ENCODE measurements at places on chromosomes 5 and 9.
A peak's percentile ranks its signal among the peaks of the same experiment; 100 is the strongest.

- no peak for DNase-seq
These were observed 519 bp downstream of the ZER1 start for GRCh38 chr9:128771094-128771721.

DNA sequence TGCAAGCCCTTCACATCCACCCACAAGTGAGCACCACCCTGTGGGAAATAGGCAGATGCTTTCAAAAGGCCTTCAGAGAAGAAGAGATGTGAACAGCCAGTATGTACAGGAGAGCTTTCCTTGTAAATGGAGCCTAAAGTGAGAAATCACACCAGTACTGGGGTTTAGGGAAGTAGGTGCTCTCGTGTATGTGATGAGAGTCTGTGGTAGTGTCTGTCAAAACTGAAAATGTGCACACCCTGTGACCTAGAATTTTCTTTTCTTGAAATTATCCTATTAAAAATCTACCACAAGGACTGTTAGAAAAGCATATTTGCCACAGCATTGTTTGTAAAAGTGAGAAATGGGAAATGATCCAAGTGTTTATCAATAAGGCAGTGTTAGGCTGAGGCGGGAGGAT lies 16.6 kb downstream of the OTULINL start:
- no peak for DNase-seq

DNA sequence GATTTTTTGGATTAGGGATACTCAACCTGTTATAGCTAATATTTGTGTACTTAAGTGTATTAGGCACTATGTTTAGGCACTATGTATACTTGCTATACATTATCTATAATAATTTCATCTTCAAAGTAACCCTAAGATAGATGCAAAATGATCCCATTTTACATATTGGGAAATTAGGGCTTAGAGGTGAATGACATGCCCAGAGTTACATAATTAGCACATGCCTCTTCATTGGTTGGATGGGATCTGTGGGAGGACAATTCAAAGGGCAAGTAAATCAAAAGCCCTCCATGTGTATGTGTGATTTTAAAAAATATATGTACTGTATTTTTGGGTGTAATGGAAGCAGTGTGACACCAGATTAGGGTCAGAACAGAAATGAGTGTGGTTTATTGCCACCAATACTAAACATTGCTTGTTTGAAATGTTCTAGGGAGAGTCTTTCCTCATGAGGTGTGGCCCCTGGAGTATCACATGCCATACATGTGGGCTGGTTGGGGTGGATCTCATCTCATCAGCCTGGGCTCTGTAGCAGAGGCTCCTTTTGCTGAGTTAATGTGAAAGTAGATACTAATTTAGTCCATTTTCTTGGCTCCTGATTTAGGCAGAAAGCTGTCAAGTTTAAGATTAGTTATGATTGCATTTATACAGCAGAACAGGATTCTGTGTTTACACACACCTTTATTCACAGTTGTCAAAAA lies 5.5 kb downstream of the C9orf85 start:
- DNase-seq: no peak

- DNase-seq: no peak
These were observed 285.1 kb downstream of the SH3GL2 start for GRCh38 chr9:17863924-17864323.

DNA sequence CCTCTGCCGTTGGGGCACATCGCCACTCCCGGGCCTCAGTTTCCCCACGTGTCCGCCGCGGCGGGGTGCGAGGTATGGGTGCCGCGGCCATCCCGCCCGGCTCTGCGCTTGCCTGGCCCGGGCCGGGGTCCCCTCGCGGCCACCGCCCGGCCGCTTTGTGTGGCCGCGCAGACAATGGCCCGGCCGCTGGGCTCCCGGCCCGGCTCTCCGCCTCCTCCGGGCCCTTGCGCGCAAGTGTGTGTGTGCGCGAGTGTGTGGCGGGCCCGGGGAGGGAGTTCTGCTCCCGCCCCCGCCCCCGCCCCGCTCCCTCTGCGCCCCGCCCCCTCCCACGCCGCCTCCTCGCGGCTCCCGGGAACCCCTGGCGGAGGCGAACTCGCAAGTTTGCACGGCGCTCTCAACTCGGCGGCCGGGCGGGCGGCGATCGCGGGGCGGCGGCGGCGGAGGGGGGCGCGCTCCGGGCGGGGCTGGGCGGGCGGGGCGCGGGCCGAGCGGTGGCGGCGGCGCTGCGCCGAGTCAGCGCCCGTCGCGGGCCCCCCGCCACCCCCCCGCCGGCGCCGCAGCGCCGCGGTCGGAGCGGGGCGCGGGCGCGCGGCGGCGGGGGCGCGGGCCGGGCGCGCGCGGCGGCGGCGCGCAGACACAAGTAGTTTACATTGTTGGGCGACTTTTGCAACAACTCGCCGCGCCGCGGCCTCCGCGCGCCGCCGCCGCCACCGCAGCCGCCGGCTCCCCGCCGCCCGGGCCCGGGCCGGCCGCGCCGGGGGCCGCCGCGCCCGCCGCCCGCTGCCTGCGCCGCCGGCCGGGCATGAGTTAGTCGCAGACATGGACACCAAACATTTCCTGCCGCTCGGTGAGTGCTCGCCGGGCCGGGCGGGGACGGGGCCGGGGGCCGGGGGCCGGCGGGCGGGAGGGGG lies at the start of gene RXRA:
Gene RXRA (plus strand): TSS at position 643 of the 911 bp plus-strand sequence. CDS start 177 bp downstream, at position 820.
- DNase-seq: peak; percentile 90

DNA sequence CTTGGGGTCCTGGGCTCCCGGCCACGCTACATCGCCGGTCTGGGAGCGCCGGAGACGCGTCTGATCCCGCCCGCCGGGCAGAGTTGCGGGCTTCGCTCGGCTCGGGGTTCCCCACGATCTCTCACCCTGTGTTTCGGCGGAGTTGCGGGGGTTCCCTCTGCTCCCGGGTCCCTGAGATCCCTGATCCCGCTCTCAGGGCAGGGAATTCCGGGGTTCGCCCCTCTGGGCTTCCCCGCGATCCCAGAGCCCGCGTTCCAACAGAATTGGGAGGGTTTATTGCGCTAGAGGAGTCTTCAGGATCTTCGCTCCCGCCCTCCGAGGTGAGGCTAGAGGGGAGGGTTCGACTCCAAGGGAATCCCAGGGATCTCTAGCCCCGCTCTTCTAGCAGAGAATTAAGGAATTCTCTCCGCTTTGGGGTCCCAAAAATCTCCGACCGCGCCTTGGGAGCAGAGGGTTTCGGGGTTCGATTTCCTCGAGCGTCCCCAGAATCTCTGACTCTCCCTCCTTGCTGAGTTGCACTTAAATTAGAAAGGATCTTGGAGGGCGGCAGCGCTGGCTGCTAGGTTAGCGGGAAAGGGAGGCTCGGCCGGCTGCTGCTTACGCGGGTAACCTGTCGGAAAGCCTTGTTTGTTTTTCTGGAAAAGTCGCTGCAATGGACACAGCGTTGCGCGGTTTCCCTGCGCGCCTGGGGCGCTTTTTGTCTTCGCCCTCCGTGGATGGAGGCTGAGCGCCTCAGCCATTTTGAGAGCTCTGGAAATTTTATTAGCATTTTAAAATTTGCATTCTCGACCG lies 1.3 kb downstream of the DMRT1 start:
- DNase-seq: no peak

GRCh38 chr5:11655681-11656080 lies 248.6 kb downstream of the CTNND2 start:
- no peak for DNase-seq

GRCh38 chr5:137737349-137738131 lies 1.7 kb upstream of the KLHL3 start:
- no peak for DNase-seq

DNA sequence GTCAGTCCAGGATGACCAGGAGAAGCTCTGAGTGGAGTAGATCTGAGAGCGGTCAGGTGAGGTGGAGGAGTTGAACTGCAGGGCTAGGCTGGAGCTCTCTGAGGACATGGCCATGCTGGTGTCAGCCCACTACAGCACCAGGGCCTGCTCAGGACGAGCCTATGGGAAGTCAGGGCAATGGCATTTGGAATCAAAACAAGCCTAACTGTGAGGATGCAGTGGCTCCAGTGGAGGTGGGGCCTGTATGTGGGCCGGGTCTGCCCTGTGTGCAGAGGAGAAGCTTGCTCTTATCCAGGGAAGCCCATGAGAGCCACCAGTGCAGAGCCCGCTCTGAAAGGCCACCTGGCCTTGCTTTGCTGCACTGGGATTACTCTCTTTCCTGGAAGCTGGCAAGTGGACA lies 11.1 kb downstream of the CXCL14 start:
- no peak for DNase-seq

- DNase-seq: no peak
These were observed 118.8 kb upstream of the VLDLR start for GRCh38 chr9:2502760-2503159.

DNA sequence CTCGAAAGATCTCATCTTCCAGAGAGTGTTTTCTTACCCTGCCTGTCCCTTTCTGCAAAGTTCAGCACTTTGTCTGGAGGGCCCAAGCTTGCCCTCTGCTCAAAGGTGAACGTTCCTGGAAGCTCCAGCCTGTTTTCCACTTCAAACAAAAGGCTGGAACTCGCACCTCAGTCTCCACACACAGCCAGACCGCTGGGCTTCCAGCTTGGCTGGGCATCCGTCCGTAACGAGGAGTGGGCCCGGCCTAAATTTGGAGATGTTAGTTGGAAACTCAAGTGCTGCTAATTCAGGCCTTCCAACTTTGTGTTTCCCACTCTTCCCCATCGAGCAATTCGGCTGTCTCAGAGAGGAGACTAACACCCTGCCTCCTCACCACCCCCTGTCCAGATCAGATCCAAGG lies 35.1 kb downstream of the FGF18 start:
- no peak for DNase-seq

GRCh38 chr9:79662537-79662956 lies 90.8 kb downstream of the TLE4 start:
- DNase-seq: no peak

DNA sequence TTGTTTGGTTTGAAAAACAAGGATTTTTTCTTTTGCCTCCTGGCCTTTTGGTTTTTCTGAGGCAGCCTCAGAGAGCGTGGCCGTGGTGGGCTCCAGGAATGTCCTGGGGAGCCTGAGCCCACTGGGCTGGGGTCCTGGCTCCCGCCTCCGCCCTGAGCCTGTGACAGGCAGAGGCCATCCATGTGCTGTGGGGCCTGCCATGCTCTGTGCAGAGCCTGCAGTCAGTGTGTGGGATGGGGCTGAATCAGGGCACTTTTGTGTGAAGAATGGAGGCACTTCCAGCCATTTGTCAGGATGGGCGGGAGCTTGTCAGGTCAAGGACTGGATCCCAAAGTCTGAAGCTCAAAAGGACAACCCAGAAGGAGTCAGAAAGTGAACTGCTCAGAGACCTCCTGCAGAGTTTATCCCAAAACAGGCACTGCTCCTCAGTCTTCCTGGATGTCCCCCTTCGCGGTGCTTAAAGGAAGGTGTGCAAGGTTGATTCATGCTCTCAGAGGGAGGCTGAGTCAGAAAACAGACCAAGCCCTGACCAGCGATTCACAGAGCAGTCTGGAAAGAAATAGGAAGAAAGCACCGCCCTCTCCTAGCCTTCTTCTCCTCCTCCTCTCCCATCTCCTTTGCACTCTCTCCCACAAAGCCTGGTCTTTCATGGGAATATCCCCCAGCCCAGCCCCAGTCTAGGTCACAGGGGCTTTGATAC lies 53.2 kb downstream of the MVB12B start:
- DNase-seq: no peak

DNA sequence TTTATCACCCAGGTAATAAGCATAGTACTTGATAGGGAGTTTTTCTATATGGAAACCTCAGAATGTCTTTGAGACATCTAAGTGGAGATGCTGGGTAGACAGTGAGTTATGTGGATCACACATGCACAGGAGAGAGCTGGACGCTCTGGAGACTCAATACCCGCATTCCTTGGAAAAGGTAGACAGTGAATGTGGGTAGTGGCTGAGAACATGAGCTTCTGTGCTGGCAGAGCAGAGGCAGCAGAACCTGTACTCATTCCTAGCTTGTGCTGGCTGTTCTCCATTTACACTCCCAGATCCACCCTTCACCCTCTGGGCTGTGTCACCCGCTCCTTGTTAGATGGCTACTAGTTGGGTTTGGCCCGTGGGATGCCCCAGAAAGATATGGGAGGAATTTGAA lies 269.8 kb downstream of the ASTN2 start:
- DNase-seq: no peak

DNA sequence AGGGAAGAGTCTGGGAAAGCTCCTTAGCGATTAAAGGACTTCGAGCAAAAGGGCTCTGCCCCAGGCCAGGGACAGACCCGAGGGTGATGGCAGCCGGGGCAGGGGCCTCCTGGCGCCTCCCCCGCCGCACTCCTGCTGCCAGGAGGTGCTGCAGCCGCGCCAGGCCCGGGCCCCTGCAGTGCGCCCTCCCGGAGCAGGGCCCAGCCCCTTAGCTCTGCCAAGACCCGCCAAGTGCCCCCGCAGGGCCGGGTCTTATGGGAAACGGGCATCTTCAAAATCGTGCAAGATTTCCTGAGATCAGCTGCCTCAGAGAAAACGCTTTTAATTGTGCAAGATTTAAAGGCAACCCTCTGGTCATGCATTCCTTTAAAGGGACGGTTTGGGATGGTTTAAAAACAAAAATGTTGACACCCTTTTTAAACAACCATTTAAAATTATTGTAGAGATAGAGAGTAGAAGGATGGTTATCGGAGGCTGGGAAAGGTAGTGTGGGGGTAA lies 52.4 kb downstream of the CDC14B start:
- DNase-seq: no peak

- DNase-seq: no peak
These were observed 47.9 kb downstream of the STK10 start for GRCh38 chr5:172140120-172140519.

DNA sequence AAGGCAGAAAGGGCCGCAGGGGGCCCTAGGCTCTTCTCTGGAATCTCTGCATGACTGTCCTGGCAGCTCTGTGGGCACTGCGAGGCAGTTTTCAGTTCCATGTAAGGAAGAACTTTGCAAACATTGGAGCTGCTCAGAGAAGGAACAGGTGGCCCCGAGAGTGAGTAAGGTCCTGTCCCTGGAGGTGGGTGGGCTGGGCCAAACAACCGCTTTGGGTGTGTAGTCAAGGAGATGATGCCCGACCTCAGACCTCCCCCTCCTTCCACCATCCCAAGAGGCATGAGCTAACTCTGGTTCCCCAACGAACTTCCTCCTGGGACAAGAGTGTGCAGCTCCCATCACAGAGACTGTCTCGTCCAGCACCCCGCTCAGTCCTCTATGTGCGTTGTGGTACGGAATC lies 20.5 kb downstream of the CSF1R start:
- peak; percentile 76 for DNase-seq

DNA sequence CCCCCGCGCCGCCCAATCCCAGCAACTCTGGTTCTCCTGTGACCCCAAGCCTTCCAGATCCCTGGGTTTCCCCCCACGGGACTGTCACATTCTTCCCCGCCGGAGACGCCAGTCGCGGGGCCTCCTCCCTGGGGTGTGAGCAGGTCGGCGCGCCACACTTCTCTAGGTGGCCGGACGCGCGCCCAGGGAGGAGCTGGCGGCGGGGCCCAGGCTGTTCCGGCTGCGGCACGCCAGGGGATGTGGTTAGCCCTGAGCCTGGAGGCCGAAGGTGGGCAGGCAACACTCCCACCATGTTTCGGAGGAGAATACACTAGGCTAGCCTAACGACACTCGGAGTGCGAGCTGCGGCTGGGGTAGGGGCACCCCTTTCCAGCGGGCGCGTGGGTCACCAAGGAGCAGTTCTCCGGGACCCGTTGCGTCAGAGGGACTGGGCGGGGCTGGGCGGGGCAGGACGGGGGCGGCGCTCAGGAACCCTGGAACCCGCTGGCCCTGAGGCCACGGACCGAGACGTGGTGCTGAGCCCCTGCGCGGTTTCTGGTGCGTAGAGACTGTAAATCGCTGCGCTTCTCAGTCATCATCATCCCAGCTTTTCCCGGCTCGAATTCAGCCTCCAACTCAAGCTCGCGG lies at the start of gene SLC27A6:
Gene SLC27A6 (plus strand): TSS at position 478 of the 627 bp plus-strand sequence. CDS start 650 bp downstream, outside the sequence.
- no peak for DNase-seq

Measured in aorta (tissue), 5 donors.